ENCODE measurements at places on chromosomes 5 and 9. TPM values are rescaled to one million over a fixed set of nuclear protein-coding genes. Genes with fewer than 3 reads are reported as not detected.

Gene CCNJL
- total RNA-seq, result 5.0 TPM

Gene MAST4
- total RNA-seq, result 41.4 TPM

Gene ISL1
- not detected for total RNA-seq

Gene NEUROG1
- not detected for total RNA-seq

Gene C9orf72
- total RNA-seq, result 5.8 TPM
